ENCODE measurements at places on chromosomes 7 and 10.

- no peak for DNase-seq
Measured at GRCh38 chr10:44924261-44925040, 13.3 kb downstream of the TMEM72 start.

DNA sequence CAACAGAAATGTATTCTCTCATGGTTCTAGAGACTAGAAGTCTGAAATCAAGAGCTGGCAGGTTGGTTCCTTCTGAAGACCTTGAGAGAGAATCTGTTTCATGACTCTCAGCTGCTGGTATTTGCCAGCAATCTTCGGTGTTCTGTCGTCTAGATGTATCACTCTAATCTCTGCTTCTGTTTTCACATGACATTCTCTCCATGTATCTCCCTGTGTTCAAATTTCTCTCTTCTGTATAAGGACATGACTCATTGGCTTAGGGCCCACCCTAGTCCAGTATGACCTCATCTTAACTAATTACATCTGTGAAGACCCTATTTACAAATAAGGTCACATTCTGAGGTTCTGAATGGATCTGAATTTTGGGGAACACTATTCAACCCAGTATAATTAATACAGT, 82.3 kb downstream of the ANKRD7 start:
- no peak for DNase-seq

GRCh38 chr10:78009662-78010061, 19.7 kb downstream of the POLR3A start:
- DNase-seq = no peak

DNA sequence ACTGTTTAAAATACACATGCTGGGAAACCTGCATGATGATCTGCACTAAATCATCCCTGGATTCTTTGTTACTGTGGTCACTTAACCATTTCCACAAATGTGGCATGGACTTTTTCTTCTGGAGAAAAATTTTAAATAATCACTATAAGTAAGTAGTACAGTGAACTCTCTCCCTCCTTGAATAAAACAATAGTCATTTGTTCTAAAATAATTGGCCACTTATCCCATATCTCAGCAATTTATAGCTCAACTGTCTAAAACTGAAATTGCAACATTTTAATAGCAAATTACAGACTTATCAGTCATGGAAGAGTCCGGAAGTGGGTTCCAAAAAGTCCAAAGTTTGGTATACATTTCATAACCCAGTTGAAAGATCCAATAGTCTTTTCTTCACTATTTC, 90.9 kb downstream of the MTERF1 start:
- DNase-seq = no peak

DNA sequence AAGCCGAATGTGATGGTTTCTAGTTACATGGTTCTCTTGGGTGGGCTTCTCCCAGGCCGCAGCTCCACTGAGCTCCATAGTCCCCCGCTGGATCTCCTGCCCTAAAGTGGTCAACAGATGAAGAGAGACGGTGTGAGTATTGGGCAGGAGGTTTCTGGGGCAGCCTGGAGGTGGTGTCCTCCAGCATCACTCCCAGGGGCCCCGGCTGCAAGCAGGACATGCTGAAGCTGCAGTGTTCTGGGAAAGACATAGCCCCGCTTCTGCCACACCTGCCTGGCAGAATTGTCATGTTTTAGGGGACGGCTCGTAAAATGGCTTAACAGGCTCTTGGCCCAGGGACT, 40.4 kb downstream of the CALML3 start:
- no peak for DNase-seq

DNA sequence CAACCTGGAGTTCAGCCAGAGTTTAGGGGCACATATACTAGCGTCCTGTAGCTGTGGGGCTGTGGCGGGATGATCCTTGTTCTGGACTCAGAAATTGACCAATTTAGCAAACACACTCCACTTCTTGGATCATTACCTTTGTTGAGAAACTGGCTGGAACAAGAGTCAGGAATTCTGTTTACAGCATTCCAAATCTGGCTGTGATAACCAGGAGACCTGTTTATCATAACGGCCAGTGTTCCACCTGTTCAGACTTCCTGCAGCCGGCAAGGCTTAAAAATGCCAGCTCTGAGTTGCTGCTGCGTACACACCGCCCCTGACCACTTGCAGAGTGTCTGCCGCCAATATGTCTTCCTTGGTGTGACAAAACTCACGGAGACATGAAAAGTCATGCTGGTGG, 64.8 kb downstream of the ARMC3 start:
- DNase-seq = no peak

DNA sequence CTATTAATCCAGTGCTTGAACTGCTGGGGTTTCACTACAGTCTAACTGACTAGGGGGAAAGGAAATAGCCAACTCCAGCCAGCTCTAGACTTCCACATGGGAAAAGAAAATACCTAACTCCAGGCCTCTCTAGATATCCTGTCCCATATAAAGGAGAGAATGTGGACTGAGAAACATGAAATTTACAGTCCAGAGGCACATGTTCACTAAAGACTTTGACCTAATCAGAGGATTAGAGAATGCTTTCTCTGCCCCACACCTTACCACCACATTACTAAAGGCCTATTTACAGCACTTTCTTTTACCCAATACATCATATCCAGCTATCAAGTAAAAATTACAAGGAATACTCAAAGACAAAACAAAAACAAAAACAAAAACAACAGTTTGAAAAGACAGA, 164.2 kb downstream of the PCLO start:
- no peak for DNase-seq

DNA sequence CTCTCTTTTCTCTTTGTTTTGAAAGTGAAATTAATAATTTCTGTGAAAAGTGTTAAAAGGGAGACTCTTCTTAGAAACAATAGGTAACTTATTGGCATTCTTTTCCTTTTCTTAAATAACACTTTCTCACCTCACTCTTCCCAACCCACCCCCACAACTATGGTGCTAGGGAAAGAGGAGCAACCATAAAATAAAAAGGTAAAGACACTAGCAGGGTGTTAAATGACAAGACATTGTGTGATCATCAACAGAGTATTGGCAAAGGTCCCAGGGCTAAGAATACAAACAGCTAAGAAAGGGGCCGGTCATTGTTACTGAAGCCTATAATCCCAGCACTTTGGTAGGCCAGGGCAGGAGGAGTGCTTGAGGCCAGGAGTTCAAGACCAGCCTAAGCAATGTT, 183.7 kb downstream of the NEBL start:
- no peak for DNase-seq

- no peak for DNase-seq
Measured at GRCh38 chr10:132305654-132306342, 2.0 kb downstream of the STK32C start.

DNA sequence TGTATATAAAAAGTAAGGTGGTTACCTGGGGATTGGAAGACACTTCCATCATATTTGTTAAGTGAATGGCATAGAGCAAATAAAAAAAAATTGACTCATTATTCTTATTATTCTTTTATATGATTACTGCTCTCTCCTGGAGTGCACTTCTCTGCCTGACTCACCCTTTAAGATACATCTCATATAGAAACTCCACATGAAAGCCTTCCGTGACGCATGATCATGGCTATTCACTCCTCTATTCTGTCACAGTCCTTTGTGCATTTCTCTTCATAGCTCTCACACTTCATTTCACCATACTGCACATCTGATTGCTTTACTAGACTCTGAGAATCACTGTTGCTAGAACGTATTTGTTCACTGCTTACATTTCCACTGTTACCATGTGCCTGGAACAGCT, 597.3 kb downstream of the CNTNAP2 start:
- no peak for DNase-seq

DNA sequence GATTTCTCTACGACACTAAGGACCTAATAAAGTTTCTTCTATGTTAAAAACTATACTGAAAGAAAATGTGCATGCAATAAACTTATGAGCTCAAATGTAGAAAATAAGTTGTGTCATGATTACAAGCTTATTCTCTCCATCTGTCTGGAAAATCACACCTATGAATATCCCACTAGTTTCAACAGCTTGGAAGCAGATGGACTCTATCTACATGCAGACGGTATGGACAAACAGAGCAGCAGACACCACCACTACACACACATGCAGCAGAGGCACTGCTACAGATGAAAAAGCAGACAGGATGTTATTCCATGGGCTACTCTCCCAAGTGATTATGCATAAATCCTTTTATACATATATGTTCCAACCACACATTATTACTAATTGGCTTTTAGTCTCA, 123.4 kb upstream of the TARP start:
- no peak for DNase-seq

DNA sequence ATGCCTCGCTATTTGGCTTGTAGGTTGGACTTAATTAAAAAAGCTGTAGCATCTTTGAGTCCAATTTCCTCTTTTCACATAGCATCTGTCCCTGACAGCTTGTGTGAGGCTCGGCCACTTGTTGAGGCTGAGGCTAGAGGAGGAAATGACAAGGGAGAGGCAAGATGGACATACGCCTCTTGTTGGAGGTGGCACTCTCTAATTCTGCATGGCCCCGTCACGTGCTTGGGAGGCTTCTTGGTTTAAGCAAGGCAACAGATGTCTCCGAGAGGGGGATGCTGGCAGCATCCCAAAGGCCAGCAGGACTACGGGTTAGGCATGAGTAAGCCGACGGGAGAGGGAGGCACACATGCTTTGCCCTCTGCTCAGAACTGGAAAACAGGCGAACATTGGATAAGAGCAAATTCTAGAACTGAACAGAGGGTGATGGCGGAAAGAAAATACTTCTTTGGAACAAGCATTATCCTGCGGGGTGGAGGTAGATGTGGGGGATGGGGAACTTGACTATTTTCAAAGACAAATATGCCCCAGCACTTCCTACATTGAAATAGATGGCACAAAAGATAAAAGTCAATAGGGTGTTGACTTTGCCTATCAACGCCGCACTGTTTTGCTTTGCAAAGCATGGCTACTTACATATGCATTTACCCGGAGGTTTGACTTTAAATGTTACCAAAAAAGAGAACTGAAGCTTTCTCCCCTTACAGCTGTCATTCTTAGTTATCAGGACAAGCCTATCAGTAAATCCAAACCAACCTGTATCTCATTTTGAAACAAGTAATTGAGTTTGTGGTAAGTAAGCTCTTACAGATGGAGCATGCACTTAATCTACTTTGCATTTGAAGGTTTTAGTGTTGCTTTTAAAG, 94.8 kb downstream of the CHN2 start:
- DNase-seq = no peak

- DNase-seq = no peak
Measured at GRCh38 chr10:132094581-132095234, 29.0 kb downstream of the JAKMIP3 start.

GRCh38 chr10:51886438-51887068, 187.2 kb upstream of the CSTF2T start:
- DNase-seq = no peak

GRCh38 chr10:18094793-18095192, 45.4 kb upstream of the CACNB2 start:
- DNase-seq = no peak

Data from SK-N-SH (cell line).